ENCODE measurements at places on chromosomes 4 and X. TPM values are rescaled to one million over a fixed set of nuclear protein-coding genes. Genes with fewer than 3 reads are reported as not detected.
A peak's percentile ranks its signal among the peaks of the same experiment; 100 is the strongest.

DNA sequence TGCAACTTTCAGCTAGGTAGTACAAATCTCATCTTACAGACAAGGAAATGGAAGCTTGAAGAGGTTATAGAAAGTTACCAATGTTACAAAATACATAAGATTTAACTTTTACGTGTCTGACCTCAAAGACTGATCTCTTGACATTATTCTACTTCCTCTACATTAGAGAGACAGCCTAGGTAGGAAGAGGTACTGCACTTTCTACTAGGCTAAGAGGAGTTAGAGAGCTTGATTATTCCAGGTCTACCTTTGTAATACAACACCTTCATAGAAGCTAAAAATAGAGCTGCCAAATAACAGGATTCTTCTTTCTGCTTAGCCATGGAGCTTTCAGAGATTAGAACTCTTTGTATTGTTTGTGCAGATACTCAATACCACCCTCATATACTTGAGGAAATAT, 147.6 kb upstream of the NPY2R start:
- DNase-seq: no peak

Gene PDE6B
- total RNA-seq: 1.4 TPM

GRCh38 chr4:111761531-111761930, 383.7 kb upstream of the FAM241A start:
- no peak for DNase-seq

DNA sequence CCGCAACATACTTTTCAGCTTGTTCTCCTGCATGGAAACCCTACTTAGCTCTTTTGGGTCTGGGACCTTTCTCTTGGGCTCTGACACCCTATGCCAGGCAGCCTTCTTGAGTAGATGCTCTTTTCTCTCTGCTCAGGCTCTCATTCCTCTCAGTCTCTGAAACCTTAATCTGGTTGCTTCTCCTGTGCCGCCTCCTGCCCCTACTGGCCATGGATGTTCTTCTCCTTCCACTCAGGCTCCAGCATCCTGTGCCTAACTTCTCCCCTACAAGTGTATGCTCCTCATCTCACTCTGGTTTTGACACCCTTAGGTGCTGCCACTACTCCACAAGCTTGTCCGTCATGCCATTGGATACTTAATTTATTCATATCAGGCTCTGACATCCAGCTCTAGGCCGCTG, 15.2 kb downstream of the BLTP1 start:
- DNase-seq: no peak

Gene SEC24D
- total RNA-seq: 103 TPM

GRCh38 chr4:109576462-109576861, 16.4 kb downstream of the MCUB start:
- no peak for DNase-seq

Gene CENPVL1
- not detected for total RNA-seq

GRCh38 chrX:40945361-40945713, 139.9 kb upstream of the USP9X start:
- no peak for DNase-seq

Gene PABPC1L2A
- total RNA-seq: not detected

Gene GLRB
- total RNA-seq: 3.9 TPM

- no peak for DNase-seq
Measured at GRCh38 chr4:56606385-56606784, 74.7 kb downstream of the HOPX start.

DNA sequence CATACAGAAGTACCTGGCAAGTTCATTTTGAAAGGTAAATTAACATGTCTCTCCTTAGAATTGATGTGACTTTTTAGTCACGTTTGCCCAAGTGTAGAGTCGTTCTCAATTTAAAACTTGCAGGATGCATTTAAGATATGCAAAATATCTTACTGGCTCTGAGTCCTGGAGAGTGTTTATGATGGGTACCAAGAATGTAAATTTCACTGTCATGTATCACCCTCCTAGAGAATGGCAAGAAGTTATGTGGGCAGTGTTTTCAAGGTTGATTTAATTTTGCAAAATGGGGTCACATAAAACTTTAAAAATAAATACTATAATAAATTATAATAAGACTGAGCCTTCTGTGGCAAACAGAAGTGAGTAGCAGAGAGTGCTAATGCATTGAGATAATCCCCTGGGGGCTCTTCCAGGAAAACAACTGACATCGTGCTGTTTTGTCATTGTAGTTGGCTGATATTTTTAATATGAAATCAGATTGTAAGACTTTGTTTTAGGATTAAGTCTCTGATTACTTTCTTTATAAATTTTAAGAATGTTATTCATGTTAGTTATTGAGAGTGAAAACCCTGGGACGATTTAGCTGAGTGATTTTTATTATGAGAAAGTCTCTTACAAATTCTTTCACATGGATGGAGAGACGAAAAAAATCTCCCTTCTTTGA, 103.0 kb downstream of the AFF1 start:
- no peak for DNase-seq

DNA sequence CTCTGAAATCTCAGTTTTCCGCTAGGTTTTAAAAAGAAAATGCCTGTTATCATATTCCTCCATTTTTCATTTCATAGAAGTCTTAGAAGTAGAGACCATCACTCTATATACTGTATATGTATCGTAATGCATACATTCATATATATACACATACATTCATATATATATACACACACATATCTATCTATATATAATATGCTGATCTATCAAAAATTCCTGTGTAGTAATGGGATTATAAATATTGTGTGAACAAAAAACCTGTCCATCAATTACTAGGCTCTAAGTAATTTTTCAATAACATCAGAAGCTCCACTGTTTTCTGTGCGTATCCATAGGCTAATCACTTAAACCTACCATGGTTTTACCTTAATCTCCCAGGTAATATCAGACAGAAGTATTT, 150.2 kb downstream of the DCHS2 start:
- no peak for DNase-seq

- DNase-seq: no peak
Measured at GRCh38 chrX:45142185-45142584, 58.5 kb downstream of the DIPK2B start.

GRCh38 chr4:825063-825970, 612 bp downstream of the CPLX1 start:
- peak; percentile 78 for DNase-seq

GRCh38 chr4:2402048-2402842, 16.2 kb downstream of the ZFYVE28 start:
- peak; percentile 87 for DNase-seq

DNA sequence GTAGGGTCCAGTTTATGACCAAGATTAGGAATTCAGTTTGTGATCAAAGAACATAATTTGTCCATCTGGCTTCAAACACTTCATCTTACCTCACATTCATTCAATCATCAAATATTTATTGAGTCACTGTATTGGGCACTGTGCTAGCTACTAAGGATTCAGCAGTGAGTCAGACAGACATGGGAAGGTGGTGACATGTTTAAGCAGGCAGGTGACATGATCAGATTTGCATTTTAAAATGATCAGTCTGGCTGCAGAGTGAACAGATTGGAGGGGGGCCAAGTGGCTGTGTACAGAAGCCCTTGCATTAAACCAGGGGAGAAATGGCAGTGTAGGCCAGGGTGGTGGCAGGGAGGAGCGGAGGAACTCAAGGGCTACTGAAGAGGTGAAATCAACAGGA, 25.1 kb upstream of the APLN start:
- no peak for DNase-seq

DNA sequence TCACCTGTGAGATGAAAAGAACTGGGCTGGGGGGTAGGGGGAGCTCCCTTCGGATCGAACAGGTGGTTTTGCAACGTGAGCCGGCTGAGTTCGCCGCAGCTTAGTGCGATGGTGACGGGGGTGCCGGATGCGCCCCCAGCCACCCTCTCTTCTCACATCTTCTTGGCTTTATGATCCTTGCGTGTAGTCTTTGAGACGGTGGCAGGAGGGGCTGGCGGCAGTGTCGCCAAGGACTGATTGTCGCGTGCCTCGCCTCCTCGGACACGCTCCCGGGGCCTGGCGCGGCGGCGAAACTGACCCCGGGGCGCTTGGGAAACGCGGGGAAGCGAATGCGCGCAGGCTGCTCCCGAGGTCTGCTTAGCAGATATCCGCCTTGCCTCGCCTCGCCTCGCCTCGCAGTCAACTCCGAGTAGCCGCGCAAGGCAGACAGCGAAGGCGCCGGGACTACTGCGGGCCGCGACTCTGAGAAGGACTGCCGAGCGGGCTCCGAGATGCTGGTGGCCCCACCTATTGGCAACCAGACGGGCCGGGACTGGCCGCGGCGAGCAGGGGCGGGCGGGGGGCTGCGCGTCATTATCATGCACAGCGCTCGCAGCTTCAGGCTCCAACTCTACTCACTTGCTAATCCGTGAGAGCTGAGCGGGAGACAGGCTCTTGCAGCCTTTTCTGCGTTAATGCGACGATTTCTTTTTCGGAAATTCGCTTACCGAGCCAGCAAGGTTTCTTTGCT, 1.5 kb downstream of the GRID2 start:
- peak; percentile 78 for DNase-seq

Gene BMP3
- 0.88 TPM for total RNA-seq

GRCh38 chr4:165190591-165191347, 16.6 kb upstream of the KLHL2 start:
- DNase-seq: no peak

DNA sequence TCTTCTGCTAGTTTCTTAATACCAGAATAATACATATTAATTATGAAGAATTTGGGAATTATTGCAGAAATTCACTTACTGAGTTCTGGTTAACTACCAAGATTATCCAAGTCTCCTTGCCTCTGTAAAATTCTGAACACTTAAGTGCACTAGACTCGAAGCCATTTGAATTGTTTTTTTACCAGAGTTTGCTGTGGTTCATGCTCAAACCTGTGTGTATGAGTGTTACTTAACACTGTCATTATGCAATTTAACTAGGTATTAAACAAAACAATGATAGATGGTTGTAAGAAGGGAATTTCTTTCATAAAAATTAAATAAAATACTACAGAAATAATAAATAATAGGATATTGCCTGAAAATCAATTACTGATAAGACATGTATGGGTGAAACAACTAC, 145.6 kb upstream of the FAT4 start:
- no peak for DNase-seq

Gene FABP2
- not detected for total RNA-seq

- no peak for DNase-seq
Measured at GRCh38 chrX:30864383-30864785, 24.7 kb downstream of the TAB3 start.

DNA sequence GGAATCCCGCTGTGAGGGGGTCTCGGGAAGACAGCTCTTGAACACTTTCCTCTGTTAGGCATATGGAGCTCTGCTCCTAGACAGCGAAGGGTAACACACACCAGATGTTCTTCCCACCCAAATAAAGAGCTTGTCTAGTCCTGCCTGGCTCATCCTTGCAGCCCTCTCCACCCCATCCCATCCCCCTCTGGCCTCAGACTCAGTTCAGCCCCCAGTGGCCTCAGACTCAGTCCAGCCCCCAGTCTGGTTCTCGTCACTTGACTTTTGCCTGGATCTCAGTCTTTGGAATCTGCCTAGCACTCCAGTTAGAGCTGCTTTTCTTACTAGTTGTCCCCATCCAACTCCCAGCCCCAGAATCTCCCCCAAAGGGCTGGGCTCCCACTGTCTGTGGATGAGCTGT, 14.9 kb downstream of the RAB33A start:
- DNase-seq: no peak

GRCh38 chr4:1500231-1500965, 94.2 kb upstream of the NKX1-1 start:
- peak; percentile 65 for DNase-seq

DNA sequence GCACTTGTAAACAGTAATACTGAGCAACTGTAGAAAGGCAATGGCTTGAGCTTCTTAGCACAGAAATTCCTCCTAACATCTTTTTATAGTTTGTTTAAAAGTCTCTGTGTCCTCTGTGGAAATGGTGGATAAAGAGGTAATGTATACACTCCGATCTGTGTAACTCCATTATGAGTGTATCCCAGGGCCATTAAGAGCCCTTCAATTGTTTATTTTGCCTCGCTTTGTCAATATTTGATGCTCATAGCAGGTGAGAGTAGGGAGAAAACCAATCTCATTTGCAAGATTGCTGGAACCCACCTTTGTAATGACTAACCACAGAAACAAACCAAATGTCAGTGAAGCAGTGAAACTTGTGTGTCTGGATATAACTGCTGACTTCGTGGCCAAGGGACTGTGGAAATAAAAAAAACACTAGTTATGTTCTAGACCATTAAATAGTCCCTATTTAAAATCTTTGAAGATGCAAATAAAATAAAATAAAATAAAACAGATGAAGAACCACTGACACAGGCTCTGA, 598.2 kb upstream of the BOD1L1 start:
- no peak for DNase-seq

GRCh38 chr4:109169170-109169569, 133.3 kb downstream of the COL25A1 start:
- DNase-seq: no peak
